ENCODE measurements at places on chromosomes 4 and X.

- DNase-seq = no peak
Observed at GRCh38 chr4:4869731-4870571, 10.5 kb downstream of the MSX1 start.

DNA sequence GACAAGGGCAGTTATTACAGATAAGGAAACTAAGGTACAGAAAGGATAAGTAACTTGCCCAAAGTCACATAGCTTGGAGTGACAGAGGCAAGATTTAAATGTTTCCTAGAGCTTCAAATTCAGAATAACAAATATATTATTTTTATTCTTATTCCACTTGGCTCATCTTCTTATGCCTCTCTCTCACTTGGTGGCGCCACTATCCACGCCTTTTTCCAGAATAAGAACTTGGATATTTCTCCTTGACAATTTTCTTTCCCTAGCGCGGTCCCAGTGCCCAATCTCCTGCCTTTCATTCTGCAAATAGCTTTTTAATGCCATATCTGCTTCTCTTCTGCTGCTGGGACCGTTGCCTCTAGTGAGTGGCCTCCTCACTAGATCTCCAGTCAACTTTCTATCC, 78.5 kb downstream of the MSN start:
- DNase-seq = no peak

DNA sequence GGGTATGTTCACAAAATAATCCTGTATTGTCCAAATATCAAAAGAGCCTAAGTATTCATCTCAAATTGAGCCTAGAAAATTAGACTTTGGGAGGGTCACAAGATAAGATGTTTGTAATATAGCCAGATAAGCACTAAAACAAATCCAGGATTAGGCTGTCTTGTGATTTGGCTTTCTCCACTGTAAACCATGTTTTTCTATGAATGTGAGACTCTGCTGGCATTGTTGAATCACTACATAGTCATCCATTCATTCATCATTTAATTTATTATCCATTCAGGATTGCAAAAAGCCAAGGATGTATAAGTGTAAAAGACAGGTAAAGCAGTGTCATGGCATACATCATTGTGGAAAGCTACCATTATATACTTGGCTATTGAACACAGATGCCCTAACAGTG, 148.0 kb downstream of the GRID2 start:
- DNase-seq = no peak

- peak; percentile 39 for DNase-seq
Observed at GRCh38 chrX:102155806-102156179, at the start of gene BEX5. BEX5 (minus strand) TSS chrX:102155977; CDS start chrX:102154265, 1,712 bp downstream.

- DNase-seq = no peak
Observed at GRCh38 chr4:144714166-144714565, 68.2 kb downstream of the HHIP start.

- DNase-seq = no peak
Observed at GRCh38 chr4:38889143-38889542, 21.5 kb downstream of the FAM114A1 start.

DNA sequence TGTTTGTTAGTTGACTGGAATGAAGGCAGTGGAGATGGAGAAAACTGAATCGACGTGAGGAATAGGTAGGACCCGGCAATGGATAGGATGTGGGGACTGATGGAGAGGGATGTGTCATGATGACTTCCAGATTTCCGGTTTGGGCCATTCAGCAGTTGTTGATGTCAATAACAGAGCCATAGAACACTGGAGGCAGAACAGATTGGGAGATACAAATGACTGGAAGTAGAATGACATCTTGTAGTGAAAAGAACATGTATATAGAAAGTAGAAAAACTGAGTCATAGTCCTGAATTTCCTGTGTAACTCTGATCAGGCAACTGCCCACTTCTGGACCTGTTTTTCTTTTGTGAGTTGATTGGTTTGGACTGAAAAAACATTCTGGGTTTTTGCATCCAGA, 24.5 kb downstream of the CETN2 start:
- DNase-seq = no peak

- no peak for DNase-seq
Observed at GRCh38 chrX:112852851-112853250, 12.2 kb upstream of the AMOT start.

- no peak for DNase-seq
Observed at GRCh38 chr4:65437102-65437501, 233.2 kb downstream of the EPHA5 start.

GRCh38 chr4:47075919-47076318, 44.6 kb downstream of the GABRB1 start:
- no peak for DNase-seq

DNA sequence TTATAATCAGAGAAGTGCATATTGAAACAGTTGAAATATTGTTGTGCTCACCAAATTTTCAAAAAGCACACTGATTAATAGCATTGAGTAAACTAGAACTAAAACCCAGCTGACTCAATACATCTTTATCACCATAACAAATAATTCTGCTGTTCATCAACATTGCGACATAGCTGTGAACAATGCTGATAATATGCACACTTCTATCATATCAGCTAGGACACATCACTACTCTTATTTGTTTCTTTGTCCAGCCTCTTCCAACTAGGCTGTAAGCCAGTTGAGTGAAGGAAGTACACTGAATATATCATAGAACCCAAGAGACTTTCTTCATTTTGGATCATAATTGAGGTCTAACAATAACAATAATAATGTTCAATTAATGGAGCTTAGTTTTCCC, 349.7 kb downstream of the IQCM start:
- no peak for DNase-seq

GRCh38 chrX:121823406-121823805, 776.0 kb downstream of the GLUD2 start:
- no peak for DNase-seq

GRCh38 chrX:46294234-46294633, 251.0 kb downstream of the ZNF674 start:
- no peak for DNase-seq

GRCh38 chr4:13535118-13535517, 9.2 kb downstream of the NKX3-2 start:
- no peak for DNase-seq

DNA sequence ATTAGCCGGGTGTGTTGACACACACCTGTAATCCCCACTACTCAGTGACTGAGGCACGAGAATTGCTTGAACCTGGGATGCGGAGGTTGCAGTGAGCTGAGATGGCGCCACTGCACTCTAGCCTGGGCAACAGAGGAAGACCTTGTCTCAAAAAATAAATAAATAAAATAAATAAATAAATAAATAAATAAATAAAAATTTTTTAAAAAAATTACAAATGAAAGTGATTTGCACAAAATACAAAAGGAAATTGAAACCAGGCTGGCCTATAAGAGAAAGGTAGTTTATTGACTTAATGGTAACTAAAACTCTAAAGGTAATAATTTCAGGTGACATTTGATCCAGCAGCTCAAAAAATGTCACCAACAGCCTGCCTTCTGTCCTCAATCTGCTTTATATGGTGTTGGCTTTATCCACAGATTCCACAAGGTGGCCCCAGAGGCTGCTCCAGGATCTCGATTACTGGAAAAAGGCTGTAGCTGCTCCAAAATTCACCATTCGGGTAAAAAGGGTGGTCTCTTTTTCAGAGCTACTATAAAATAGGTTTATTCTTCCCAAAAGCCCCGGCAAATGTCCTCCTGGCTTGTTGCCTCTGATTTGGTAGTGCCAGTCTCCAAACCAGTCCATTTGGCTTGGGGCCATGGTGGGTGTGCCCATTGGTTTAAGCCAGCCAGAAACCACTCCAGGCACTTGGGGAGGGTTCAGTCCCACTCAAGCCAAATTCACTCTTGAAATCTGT, 61.4 kb upstream of the TRIM2 start:
- no peak for DNase-seq

GRCh38 chr4:99088023-99088449, 552 bp downstream of the ADH5 start:
- DNase-seq = no peak

- no peak for DNase-seq
Observed at GRCh38 chr4:17098996-17099395, 200.6 kb upstream of the LDB2 start.

GRCh38 chr4:47519239-47519883, 34.3 kb downstream of the ATP10D start:
- no peak for DNase-seq

GRCh38 chr4:124390861-124391260, 321.7 kb downstream of the ANKRD50 start:
- DNase-seq = no peak

DNA sequence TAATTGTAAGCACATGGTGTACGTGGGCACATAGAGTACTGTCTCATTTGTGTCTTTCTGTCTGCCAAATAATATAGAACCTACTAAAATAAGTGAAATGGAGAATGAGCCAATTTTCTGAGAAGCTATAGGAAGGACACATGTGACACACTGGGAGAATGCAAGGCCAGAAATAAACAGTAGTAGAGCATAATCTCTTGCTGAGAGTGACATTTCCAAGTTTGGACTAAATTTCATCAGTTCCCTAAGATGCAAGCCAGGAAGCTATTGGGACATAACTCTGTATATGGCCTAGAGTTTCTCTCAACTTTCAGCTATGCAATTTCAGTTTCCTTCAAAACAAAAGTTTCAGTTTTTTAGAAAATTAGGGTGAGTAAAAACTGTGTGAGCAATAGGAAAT, 638.7 kb downstream of the PCDH18 start:
- DNase-seq = no peak

DNA sequence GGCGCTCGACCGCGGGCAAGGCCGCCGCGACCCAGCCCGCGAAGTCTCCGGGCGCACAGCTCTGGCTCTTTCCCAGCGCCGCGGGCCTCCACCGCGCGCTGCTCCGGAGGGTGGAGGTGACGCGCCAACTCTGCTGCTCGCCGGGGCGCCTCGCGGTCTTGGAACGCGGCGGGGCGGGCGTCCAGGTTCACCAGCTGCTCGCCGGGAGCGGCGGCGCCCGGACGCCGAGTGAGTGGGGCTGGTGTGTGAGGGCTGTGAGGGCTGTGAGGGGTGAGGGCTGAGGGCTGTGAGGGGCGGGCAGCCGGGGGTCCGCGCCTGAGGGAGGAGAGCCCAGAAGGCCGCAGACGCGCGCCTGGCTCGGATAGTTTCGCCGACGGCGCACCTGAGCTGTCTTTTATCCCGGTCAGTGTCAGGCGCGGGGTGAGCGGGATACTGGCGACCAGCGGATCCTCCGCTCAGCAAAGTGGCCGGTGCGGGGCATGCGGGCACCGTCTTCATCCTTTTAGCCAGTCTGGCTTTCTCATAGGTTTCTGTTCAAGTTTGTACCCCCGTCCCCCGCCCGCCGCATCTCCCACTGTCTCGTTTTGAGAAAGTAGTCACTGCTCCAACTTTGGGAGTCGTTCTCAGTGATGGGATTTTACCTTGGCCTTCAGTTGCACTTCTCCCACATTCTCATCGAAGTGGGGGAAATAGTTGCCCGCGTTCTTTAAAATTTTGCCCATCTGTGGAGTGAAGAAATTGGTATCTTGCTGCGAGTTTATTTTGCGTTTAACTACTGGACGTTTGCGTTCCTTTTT, 586 bp downstream of the HERC5 start:
- DNase-seq = no peak

- no peak for DNase-seq
Observed at GRCh38 chr4:124973716-124974115, 261.2 kb upstream of the ANKRD50 start.

GRCh38 chr4:83189631-83190136, 75.2 kb upstream of the PLAC8 start:
- DNase-seq = no peak

DNA sequence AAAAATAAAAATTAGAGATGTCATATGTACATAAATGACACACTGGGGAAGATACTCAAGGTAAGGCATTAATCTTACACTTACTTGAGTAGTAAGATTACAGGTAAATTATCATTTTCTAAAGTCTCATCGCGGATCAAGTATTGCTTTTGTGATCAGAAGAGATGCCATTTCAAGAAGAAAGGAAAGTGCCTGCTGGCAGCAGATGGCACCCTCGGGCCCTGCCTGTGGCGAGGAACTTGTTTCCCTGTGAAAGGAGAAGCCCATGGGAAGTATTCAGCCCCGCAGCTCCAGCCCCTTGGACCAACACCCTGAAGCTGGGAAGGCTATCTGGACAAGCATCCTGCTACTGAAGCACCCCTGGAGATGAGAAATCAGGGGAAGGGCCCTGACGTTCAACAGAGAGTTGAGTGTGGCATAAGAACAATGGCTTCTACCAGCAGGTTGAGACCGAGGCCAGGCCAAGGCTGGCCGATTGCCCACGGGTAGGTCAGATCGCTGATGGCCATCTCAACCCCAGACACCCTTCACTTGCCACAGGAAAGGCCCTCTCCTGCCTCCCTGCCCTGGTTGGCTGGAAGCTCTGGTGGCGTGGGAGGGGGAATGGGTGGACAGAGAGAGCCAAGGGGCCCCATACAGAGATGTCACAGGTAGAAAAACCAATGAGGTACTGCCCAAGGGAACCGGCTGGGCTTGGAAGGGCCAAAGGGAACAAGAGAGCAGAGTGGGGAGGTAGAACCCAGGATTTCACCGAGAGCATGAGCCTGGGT, 18.8 kb upstream of the MXD4 start:
- no peak for DNase-seq

- DNase-seq = no peak
Observed at GRCh38 chr4:178963446-178964045, 1521.3 kb upstream of the AGA start.

DNA sequence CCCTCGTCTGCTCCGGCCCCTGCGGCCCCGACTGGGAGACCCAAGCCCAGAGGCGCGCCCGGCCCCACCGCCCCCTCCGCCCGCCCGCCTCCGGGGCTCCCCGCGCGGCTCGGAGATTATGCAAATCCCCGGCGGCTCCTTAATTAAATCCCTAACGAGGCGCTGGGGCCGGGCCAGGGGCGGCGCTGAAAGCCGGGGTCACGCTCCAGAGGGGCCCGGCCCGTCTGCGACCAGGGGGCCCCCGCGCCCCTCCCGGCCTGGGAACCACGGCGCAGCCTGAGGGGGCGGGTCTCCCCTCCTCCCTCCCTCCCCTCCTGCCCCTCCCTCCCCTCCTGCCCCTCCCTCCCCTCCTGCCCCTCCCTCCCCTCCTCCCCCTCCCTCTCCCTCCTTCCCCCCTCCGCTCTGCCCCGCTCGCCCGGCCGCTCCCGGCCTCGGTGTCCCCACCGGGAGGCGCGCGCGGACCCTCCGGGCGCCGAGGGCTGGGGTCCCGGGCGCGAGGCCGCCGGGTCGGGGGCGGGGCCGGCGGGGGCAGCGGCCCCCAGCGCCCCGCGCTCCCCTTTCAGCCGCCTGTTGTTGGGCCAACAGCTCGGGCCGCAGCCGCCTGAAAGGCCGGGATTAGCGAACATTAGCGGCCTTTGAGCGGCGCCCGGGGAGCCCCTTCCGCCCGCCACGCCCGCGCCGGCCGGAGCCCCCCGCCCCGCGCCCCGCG, 25.9 kb upstream of the FGFR3 start:
- no peak for DNase-seq

GRCh38 chr4:127479031-127479622, 153.6 kb upstream of the INTU start:
- no peak for DNase-seq

DNA sequence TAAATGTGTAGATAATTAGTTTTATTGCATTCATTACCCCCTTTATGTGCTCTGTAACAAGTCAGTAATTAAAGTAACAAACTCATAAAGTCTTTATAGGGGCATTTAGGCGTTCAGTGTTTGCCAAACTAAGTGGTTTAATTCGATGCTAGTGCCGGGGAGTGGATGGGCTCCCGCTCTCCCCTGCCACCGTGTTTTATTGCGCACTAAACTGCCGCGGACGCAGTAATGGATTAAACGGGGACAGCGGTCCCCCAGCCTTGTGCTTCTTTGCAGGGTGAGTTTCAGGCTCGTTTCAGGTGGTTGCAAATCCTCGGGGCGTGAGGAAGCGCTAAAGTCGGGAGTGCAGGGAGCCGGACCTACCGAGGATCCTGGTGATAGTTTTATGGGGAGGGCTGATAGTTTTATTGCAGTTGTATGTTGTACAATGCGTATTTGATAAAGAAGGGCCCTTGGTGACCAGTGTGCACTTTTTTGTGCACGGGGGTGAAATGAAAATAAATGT, 1.6 kb upstream of the PHOX2B start:
- DNase-seq = no peak

GRCh38 chrX:111447298-111447697, 35.3 kb upstream of the DCX start:
- DNase-seq = no peak
